ENCODE measurements at places on chromosomes 1 and 21. TPM values are rescaled to one million over a fixed set of nuclear protein-coding genes. Genes with fewer than 3 reads are reported as not detected.

PRDM16 gene
- total RNA-seq = 5.6 TPM

CNR2 gene
- not detected for total RNA-seq

OR2G6 gene
- not detected for total RNA-seq

LRRC38 gene
- total RNA-seq = 1.6 TPM

TEDDM1 gene
- total RNA-seq = not detected

SLC1A7 gene
- not detected for total RNA-seq

CFHR2 gene
- total RNA-seq = not detected

FCGR2B gene
- not detected for total RNA-seq

IGSF9 gene
- total RNA-seq = 1.9 TPM

ZMPSTE24 gene
- 43.4 TPM for total RNA-seq

CYP4X1 gene
- 0.34 TPM for total RNA-seq

RNF186 gene
- not detected for total RNA-seq

TMEM61 gene
- total RNA-seq = 0.41 TPM

SLC30A2 gene
- 0.48 TPM for total RNA-seq

L1TD1 gene
- 0.88 TPM for total RNA-seq

OLFML2B gene
- total RNA-seq = 3.1 TPM

TBX19 gene
- 2.9 TPM for total RNA-seq

WDR64 gene
- total RNA-seq = not detected

Measured in kidney epithelial cell (primary cell).